Fibroblast of villous mesenchyme (primary cell): ENCODE measurements at places on chromosomes 12 and 14.

DNA sequence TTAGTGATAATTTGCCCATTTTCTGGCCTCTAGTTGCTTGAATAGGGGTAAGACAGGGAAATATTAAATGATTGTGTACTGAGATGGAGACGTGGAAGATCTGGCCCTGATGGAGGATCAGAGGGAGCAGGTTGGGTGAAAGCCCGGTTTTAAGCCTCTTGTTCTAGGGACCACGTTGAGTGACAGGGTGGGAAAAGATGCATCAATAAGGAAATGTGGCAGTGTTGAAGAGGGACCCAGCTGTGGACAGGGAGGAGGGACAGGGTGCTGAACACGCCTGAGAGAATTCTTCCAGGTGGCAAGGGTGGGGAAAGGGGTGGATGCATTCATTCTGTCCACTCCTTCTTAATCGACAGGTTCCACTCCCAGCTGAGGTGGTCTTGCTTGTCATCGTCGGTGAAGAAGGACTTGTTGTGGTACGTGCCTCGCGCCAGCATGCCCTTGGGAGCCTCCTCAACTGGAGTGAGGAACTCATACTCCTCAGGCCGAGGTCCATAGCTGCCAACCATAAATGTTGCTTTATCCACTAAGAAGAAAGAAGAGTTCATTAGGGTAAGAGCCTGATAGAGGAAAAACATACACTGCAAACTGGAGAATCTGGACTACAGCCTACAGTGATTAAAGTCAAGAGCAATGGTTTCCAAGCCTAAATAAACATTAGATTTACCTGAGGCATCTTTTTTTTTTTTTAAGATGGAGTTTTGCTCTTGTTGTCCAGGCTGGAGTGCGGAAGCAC lies 4.0 kb upstream of the ERP27 start:
- DNase-seq = no peak

DNA sequence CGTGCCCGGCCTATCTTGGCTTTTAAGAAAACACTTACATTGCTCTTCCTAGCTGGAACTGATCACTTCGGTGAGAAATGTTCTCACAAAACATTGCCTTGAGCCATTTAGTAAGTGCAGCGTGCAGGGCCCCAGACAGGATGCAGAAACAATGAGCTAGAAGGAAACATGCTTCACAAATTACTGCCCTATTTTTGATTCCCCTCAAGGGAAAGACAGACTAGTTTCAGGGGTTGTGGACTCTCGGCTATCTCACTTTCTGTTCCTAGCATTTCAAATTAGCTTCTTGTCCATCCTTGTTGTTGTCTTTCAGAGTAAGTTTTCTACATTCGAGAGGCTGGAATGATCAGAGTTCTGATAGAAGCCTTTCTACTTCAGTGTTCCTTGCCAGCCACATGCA lies 21.6 kb downstream of the TGFB3 start:
- no peak for DNase-seq

DNA sequence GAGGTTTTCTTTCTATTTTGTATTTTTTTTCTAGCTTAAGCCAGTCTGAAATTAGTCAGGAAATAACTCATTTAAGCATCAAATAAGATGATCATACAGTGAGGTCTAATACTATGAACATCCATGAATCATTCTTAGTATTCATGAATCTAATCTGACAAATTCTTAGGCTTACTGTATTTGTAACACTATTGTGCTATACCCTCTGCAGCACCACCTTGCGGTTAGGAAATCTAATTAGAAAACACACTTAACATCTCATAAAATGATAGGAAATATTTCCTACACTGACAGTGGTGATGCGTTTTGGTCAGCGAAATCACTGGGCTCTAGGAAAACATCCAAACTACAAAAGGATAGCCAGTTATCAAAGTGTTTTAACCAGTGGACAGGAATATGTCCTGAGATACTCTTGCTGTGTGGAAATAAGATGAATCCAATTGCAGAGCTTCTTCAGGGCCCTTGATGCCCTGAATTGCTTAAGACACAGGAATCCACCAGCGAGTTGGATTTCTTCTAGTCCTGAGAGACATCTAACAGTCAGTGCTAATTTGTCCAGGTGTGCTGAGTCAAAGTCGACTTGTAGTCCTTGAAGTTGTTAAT lies 109.3 kb upstream of the MYF6 start:
- peak; percentile 74 for DNase-seq

GRCh38 chr12:2306735-2307134 lies 253.9 kb downstream of the CACNA1C start:
- no peak for DNase-seq

DNA sequence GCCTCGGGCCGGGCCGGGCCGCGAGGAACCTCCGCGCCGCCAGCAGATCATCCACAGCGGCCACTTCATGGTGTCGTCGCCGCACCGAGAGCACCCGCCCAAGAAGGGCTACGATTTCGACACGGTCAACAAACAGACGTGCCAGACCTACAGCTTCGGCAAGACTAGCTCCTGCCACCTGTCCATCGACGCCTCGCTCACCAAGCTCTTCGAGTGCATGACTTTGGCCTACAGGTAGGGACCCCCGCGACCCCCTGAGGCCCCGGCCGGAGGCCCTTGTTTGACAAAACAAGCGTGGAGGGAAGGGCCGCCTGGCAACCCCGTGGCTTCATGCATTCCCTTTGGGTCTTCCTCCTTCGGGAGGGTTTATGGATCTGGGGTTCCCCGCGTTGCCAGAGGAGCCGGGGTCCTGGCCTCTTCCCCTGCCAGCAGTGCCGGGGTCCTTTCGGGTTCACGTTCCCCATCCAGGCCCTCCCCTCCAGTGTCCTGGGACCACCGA lies 526 bp downstream of the MLXIP start:
- DNase-seq = peak; percentile 37

DNA sequence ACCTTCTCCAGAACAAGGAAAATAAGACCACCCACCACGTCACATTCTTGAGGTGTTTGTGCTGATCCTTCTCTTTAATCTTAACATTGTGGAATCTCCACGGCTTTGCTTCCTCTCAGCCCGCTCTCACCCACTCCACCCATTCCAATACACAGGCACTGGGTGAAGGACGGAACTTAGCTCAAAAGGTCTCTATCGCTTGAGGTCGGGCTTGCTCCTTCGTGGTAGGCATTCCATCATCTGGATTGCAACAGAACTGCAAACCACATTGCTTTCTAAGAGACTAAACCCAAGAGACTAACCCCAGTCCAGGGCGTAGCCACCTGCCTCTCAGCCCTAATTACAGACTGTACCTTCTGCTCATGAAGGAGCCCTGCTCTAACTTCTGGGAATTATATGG lies 24.0 kb upstream of the MDM2 start:
- peak; percentile 79 for DNase-seq
